ENCODE measurements at places on chromosomes 1 and 21. TPM values are rescaled to one million over a fixed set of nuclear protein-coding genes. Genes with fewer than 3 reads are reported as not detected.

The CTBS gene
- total RNA-seq: 9.5 TPM

The PTPRF gene
- 297 TPM for total RNA-seq

The EPS15 gene
- 37.1 TPM for total RNA-seq

The GJA9 gene
- total RNA-seq: not detected

The GPR25 gene
- not detected for total RNA-seq

The BSND gene
- total RNA-seq: not detected

The HES4 gene
- 184 TPM for total RNA-seq

The MAEL gene
- total RNA-seq: not detected

The FAM72A gene
- 2.7 TPM for total RNA-seq

The SH3BGR gene
- 6.9 TPM for total RNA-seq

The PPCS gene
- total RNA-seq: 45.1 TPM

The KRTAP19-4 gene
- not detected for total RNA-seq

The CCDC28B gene
- 8.8 TPM for total RNA-seq

The LCE1F gene
- total RNA-seq: not detected

The PHLDA3 gene
- 130 TPM for total RNA-seq

The APCS gene
- total RNA-seq: not detected

The TNFRSF9 gene
- 4.6 TPM for total RNA-seq

The PCP4 gene
- total RNA-seq: 1.2 TPM

The OR2L8 gene
- not detected for total RNA-seq

The CFHR5 gene
- total RNA-seq: not detected

The CHIA gene
- total RNA-seq: not detected

The PLA2G2D gene
- total RNA-seq: not detected

The TRIM58 gene
- total RNA-seq: 5.3 TPM

The CFHR3 gene
- total RNA-seq: not detected

The RBM34 gene
- 91.9 TPM for total RNA-seq

The SLC6A9 gene
- 20.1 TPM for total RNA-seq

The SON gene
- total RNA-seq: 291 TPM

The ENSA gene
- total RNA-seq: 178 TPM

The B3GALT5 gene
- total RNA-seq: 4.3 TPM

The WDR64 gene
- total RNA-seq: not detected

The SLC45A3 gene
- 9.3 TPM for total RNA-seq

The CACNA1E gene
- 0.08 TPM for total RNA-seq

The MXRA8 gene
- 106 TPM for total RNA-seq

The AUNIP gene
- total RNA-seq: 1.7 TPM

The MANEAL gene
- 8.7 TPM for total RNA-seq

The TFF3 gene
- 0.17 TPM for total RNA-seq

The RASAL2 gene
- total RNA-seq: 20.8 TPM

The MAP10 gene
- 3.7 TPM for total RNA-seq

The CTSE gene
- total RNA-seq: not detected

The ZFP69B gene
- total RNA-seq: 8.1 TPM

The SPRR2A gene
- total RNA-seq: 1.0 TPM

The UBE2U gene
- total RNA-seq: not detected

The TP73 gene
- total RNA-seq: 0.04 TPM

The MARK1 gene
- 9.5 TPM for total RNA-seq

The ERG gene
- 0.34 TPM for total RNA-seq

The PRRX1 gene
- 2.9 TPM for total RNA-seq

The SGIP1 gene
- 6.9 TPM for total RNA-seq

The SLC1A7 gene
- not detected for total RNA-seq

The MORC3 gene
- total RNA-seq: 21.2 TPM

The OPRD1 gene
- 0.21 TPM for total RNA-seq

The SDC3 gene
- total RNA-seq: 49.0 TPM

The HSPA13 gene
- total RNA-seq: 87.6 TPM
